ENCODE measurements at places on chromosomes 6 and 20. TPM values are rescaled to one million over a fixed set of nuclear protein-coding genes. Genes with fewer than 3 reads are reported as not detected.

DNA sequence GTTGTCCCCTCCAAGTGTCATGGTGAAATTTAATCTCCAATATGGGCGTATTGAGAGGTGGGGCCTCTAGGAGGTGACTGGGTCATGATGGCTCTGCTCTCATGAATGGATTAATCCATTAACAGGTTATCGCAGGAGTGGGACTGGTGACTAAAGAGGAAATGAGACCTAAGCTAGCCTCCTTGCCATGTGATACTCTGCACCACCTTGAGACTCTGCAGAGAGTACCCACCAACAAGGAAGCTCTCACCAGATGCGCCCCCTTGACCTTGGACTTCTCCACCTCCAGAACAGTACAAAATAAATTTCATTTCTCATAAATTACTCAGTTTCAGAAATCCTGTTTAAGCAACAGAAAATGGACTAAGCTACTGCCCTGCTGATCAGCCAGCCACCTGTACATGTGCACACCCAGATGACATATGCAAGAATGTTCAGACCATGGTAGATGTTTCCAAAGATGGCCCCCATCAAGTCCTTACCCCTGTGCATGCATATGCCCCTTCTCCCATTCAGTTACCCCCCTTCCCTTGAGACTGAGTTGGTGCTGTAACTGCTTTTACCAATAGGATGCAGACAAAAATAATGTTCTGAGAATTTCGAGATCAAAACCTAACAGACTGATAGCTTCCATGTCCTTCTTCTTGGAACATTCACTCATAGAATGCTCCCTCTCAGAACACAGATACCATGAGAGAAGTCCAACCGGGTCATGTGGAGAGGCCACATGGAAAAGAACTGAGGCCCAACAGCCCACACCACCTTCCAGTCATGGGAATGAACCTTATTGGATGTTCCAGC lies 28.4 kb downstream of the MAP3K5 start:
- no peak for DNase-seq

DNA sequence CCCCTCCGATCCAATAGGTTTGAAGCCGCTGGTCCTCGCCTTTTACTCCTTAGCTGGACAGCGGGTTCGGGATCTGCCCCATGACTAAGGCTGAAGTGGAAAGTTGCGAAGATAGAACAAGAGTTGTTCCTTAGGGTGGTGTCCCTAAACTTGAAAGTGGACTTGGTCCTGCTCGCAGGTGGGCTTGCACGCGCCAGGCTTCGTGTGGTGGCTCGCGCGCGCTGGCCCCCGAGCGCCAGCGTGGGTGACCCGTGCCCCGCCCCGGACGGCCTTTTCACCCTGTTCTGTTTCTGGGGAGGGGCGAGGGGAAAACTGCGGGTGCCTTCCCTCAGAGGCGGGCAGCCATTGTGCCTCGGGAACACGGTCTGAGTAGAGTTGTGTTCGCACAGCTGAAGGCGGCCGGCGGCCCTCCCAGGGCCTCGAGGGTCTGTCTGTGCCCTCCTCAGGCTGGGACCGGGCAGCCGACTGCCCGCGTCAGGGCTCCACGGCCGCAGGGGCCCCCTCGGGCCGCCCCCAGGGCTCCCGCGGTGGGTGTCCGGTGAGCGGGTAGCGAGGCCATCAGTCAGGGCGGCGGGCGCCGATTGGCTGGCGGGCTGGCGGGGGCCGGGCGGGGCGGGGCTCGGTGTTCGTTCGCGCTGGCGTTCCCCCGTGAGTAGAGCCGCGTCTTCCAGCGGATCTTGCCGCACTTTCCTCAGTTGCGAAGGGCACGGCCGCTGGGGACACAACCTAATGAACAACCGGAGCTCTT lies 33.0 kb downstream of the RREB1 start:
- peak; percentile 78 for DNase-seq

ZSCAN31 gene
- total RNA-seq = 71.5 TPM

DNA sequence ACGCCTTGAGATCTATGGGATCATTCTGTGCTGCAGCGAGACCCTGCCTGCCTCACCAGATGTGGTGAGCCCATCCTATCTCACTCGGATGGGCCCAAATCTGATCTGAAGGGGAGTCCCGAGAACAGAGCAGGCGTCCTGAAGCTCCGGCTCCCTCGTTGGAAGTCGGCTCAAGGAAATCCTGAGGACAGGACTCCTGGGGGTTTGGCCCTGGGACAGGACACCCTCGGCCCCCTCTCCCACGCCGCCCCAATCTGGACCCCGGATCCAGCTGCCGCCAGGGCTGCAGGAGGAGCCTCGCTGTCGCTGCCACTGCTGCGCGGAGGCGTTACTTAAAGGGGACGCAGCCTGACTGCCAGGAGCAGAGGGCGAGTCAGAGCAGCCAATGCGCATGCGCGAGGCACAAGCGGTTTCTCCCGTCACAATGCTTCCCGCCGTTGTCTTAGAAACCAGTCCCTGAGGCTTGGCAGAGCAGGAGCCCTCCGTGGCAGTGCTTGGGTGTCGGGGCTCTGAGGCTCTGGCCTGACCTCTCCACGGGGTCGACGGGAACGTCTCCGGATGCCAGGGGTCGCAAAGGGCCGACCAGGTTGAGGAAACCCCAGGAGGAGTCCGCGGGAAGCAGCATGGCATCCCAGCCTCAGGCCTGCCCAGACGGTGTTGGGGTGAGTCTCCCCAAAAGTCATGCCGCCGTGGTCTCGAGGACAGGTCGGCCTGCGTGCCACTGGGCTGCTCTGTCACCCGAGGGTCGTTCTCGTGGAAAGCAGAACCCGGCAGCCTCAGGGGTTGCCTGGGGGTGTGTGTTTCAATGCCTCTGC lies 1567.8 kb upstream of the DEFB115 start:
- no peak for DNase-seq

RFX6 gene
- not detected for total RNA-seq

- DNase-seq = peak; percentile 28
These were observed 41.7 kb downstream of the PTCHD4 start for GRCh38 chr6:48069280-48069679.

GPR6 gene
- total RNA-seq = 3.2 TPM

BMP7 gene
- 37.9 TPM for total RNA-seq

MYH7B gene
- total RNA-seq = 18.9 TPM

DNA sequence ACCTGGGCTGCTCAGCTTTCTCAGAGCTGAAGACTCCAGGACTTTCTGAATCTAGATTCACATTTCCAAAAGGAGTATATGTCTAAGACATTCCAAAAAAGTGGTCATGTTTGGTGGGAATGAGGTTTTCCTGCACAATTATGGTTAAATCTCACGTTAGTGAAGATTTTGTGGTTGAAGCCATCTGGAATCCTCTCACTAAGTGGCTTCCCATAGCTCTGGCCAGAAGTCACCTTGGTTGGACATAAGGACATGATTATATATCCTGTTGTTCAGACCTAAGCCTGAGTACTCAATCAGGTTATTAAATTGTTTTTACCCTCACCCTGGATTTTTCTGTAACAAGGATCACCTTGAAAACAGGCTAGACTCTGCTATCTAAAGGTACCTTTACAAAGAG lies 176.1 kb upstream of the PLN start:
- no peak for DNase-seq

C20orf144 gene
- 0.32 TPM for total RNA-seq

PGBD1 gene
- 10.0 TPM for total RNA-seq

- no peak for DNase-seq
These were observed 176.2 kb upstream of the PRND start for GRCh38 chr20:4545526-4545925.

GRCh38 chr6:157381631-157382621 lies 936 bp downstream of the ZDHHC14 start:
- peak; percentile 70 for DNase-seq

DNA sequence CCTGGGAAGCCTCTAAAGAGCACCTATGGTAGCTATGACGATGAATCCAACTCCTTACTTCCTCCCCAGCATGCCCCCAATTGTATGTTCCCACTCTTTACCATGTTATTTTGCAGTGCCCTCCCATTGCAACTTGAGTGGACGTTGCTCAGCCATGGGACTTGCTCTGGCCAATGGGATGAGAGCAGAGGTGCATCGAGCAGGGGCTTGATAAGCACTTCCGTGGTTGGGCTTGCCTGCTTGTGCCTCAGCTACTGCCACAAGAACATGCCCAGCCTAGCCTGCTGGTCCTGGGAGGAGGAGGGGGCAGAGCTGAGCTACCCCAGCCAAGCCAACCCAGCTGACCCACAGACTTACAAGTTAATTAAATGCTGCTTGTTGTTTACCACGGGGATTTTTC lies 71.1 kb upstream of the CTNNBL1 start:
- DNase-seq = no peak

Measured in dorsolateral prefrontal cortex (tissue), 122 donors.